Right kidney (tissue), 9 donors: ENCODE measurements at places on chromosomes 5 and 9.

GRCh38 chr5:160119905-160120266, 636 bp upstream of the PWWP2A start:
- DNase-seq = no peak

DNA sequence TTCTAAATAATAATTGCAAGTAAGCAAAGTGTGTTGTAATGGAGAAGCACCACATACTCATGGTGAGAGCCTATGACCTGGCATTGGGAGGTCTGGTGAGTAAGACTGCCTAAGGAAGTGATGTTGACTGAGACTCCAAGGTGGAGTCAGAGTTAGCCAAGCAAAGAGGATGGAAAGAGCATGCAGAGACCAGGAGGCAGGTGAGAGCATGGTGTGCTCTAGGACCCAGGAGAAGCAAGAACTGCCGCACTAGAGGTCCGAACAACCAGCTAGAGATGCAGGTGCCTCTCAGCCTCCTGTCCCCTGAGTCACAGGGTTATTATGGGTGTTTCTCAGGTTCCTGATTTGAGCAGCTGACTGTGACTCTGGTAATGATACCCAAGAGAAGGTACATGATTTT, 27.3 kb downstream of the ANP32B start:
- no peak for DNase-seq

DNA sequence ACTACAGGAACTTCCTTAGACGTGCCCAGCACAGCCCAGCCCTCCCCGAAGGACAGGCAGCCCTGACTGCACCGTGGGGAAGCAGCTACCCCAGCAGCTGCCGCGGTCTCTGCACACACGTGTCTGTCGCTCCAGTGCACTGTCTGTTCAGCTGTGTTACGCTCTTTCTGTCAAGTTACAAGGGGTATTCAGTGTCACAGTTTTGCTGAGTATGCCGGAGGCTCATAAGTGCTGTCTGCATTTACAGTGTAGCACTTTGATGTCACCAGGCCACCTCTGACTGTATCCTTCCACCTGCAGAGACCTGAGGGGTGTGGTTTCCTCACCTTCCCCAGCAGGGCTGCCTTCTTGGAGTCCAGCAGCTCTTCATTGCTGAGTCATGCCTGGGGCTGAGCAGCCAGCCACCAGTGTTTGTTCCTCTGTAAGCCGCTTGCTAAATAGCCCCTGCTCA, 126.8 kb downstream of the EHMT1 start:
- DNase-seq = no peak

- no peak for DNase-seq
Observed at GRCh38 chr9:99057665-99058625, 47.0 kb upstream of the TGFBR1 start.

DNA sequence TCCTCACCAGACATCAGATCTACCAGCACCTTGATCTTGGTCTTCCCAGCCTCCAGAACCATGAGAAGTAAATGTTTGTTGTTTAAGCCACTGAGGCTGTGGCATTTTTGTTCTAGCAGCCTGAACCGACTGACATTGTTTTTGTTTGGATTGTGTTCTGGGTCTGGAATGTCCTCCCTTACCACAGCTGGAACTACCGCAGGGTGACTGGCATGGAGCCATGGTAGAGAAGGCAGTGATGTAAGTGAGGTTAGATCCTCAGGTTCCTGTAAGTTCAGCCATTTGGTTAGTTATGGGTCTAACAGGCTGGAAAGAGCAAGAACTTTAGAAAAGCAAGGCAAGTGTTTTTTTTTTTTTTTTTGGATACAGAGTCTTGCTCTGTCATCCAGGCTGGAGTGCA, 209.3 kb downstream of the DAB2IP start:
- DNase-seq = no peak
